ENCODE measurements at places on chromosomes 2 and 18.
A peak's percentile ranks its signal among the peaks of the same experiment; 100 is the strongest.

DNA sequence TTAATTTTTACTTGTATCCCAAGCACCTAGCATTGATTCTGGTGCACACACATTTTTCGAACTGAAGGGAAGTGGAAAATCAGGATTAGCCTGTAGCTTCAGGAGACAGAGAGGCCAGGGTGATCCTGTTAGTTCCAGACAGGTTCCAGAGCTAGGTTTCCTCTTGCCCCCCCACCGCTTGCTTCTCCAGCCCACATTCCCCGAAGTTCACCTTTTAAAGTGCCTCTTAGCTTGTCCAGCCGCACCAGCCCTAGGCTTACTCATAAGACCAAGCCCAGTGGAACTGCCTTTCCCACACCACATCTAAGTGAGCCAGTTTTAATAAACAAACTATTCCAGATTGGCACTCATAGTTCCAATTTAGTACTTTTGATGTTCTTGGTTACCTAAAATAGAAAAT is 898.6 kb upstream of the KLHL29 start:
- DNase-seq = no peak

DNA sequence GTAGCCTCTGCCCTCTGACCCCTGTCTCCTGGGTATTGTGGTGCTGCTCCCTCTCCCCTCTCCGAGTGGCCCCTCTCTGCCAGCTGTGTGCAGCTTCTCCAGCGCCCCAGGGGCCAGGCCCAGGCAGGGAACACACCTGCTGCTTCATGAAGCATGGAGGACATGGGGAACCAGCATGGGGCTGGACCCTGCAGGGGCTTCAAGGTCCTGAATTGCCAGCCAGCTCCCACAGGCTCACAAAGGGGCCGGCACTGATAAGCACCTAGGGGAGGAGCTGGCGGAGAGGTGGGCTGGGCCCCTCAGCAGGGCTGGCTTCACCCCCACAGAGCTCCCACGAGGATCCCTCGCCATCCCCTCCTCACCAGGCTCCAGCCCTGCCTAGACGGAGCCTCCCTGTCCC is 77.4 kb upstream of the GPC1 start:
- DNase-seq = no peak

DNA sequence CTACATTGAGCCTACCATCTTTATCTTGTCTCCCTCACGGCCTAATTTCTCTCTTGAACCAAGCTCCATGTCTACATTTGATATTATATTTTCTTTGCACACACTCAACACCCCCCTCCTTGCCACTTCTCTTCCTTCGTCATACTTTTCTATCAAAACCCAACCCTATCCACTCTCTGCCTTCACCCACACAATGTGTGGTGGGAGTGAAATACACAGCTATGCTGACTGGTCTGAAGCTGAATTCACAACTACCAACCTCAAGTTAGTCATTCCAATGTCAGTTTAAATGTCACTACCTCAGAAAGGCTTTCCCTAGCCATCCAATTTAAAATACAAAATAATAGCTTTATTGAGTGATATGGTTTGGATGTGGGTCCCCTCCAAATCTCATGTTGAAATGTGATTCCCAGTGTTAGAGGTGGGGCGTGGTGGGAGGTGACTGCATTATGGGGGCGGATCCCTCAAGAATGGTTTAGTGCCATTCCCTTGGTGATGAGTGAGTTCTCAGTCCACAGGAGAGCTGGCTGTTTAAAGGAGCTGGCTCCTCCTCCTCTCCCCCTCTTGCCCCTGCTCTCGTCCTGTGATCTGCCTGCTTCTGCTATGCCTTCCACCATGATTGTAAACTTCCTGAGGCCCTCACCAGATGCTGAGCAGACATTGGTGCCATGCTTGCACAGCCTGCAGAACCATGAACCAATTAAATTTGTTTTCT is 112.1 kb downstream of the DTNB start:
- no peak for DNase-seq

GRCh38 chr2:143513081-143513480 is 383.9 kb downstream of the ARHGAP15 start:
- peak; percentile 78 for DNase-seq

GRCh38 chr2:7029291-7030059 is 112.3 kb downstream of the RNF144A start:
- DNase-seq = no peak

GRCh38 chr2:51960281-51960680 is 928.3 kb upstream of the NRXN1 start:
- DNase-seq = peak; percentile 63

DNA sequence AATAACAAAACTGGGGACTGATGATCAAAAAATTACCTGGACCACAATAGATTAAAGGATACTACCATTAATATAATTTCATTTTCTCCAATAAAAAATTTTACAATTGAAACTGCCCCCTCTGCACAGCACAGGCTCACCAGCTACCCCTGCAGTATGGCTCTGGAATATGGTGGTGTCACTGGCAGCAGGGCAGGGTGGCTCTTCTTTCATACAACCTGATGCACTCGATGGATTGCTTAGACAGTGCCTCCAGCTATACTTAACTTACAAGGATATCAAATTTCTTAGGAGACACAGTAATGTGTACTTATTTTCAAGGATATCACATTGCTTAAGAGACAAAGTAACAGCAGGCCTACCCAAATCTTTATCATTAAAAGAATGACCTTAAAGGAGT is 124.0 kb downstream of the PRELID3A start:
- no peak for DNase-seq

DNA sequence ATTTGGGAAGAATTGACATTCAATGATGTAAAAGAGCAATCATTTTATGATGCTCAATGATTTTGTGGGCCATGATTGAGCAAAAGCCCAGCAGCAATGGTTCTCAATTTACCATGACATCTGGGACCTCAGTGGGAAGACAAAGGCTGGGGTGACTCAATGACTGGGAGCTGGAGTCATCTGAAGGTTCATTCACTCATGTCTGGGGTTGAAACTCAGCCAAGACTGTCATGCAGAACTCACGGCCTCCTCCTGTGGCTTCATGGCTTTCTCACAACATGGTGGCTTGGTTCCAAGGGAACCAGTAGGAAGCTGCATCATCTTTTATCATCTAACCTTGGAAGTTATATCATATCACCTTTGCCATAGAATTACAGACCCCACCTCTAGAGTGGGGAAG is 45.1 kb upstream of the CD226 start:
- DNase-seq = peak; percentile 39

DNA sequence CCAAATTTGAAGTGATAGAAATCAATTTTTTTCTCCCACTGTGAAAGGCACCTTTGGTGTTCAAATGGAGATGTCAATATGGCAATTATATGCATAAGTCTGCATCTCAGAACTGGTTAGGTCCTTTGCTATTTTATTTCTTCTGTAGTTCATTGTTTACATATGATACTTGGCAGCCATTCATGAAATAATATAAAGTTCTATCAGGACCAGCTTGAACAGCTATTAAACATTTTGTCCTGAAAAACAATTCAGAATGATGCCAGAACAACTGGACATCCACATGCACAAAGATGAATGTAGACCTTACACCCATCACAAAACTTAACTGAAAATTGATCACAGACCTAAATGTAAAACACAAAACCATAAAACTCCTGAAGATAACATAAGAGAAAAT is 41.8 kb upstream of the ARHGAP28 start:
- DNase-seq = no peak

DNA sequence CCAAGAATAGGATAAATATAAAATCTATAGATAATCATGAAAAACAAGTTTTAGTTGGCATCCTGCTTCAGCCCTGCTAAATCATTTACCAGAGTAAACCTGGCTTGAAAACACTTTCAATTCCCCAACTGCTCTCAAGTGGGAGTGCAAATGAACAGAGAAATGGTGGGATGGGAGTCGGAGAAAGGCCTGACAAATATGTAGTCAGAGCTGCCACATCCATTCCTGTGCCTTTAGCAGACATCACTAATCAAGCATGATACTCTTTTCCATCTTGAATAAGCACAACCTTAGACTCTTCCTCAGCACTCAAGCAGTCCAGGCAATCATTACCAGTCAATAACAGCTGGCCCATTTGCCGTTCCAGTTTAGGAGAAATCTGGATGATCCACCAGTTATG is 101.3 kb downstream of the ANKRD44 start:
- no peak for DNase-seq

- no peak for DNase-seq
Observed at GRCh38 chr2:177852389-177852788, 220.2 kb downstream of the PDE11A start.

DNA sequence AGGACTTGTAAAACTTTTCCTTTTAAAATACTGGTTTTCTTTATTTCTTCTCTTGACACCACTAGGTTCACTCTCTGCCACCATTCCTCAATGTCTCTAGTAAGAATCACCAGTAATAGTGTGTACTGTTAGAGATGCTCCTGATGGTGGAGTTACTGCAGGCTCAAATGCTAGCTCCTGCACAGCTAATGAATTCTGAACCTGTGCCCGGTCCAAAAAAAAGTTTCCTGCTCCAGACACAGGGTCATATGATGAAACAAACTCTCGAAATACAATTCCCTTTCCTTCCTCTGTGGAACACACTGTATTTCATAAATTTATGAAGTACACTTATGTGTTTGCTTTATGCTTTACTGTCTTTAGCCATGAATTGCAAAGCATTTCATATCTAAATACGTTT is 19.2 kb downstream of the PMS1 start:
- DNase-seq = no peak

GRCh38 chr2:145930318-145930717 is 1410.4 kb upstream of the ZEB2 start:
- DNase-seq = no peak

- DNase-seq = no peak
Observed at GRCh38 chr2:133660510-133660909, 92.2 kb upstream of the NCKAP5 start.

GRCh38 chr2:6474161-6475140 is 391.3 kb downstream of the CMPK2 start:
- DNase-seq = no peak

DNA sequence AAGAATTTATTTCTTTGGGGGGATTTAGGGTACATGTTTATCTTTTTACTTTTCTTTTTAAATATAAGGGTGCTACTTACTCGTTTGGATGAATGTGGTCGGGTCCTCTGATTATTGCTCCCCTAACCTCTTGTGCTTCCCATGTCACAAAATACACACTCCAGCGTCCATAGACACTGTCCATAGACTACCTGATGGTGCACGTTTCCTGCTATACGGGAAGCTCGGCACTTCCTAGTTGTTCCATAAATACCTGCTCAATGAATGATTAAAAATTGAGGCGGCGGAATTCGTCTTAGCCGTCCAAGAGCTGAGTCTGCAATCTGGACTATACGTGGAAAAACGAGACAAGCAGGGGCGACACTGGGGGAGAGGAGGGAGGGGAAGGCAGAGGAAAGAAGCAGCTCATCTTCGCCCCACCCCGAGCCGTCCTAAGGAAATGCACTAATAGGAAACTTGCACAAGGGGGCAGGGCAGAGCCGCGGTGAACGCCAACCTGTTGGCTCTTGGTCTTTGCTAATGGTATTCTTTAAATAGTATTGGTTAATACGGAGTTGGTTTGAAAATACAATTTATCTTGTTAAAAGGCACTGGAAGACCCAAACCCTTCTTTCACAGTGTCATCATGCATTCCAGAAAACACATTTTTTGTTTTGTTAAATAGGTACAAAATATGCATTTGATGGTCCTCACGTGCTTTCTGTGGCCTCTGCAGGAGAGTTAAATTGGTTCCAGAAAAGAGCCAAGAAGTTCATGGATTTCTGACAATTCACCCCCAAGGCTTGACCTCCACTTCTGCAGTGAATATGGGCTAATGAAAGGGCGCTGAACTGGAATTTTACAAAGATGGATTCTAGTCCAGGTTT is 73.0 kb upstream of the KCTD1 start:
- peak; percentile 14 for DNase-seq

DNA sequence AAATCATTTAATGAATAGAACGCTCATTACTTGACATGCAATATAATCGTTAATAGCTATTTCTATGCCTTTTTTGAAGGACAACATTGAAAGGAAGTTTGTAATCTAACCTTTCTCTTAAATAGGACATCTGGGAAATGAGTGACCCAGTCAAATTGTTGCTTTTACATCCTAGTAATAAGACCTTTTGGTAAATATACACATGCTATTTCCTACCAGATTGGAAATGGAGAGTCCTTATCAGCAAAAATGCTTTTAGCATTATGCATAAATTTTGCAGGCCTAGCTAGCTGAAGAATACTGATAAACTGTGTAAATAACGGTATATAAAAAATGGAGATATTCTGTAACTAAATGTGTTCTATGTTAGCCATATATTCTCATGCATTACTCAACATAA is 567.3 kb upstream of the DSEL start:
- no peak for DNase-seq

DNA sequence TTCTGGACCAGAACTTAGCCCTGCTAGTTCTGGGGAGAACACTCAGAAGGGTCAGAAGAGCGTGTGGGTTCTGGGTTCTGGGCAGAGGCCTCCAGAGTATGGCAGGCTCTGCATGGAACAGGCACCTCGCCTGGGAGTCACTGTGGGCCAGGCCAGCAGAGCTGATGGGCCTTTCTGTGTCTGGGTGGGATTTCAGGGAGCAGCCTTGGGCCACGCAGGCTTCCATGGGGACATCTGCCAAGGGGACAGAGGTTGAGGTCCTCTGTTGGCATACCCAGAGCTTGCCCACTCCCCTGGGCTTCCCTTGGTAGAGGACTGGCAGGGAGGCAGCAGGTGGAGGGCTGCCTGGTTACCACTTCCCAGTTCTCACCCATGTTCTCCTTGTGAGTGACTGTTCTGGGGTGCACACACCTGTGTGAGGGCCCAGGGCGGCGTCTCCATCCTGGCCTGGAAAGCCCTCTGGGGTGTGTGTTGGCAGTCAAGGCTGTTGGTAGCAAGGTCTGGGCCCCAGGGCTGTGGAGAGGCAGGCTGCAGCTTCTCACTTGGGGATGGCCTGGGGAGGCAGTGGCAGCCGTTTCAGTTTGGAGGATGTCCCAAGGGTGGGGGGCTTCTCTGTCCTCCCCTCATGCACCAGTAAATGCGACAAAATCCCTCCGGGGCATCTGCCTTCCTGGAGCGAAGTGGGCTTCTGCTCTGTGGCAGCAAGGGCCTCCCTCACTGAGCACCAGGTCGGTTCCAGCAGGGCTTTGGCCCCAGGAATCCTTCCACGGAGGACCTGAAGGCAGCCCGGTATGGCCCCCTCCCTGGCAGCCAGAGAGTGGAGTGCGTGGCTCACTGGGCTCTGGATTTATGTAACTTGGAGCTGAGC is 74.6 kb upstream of the HDAC4 start:
- DNase-seq = no peak

DNA sequence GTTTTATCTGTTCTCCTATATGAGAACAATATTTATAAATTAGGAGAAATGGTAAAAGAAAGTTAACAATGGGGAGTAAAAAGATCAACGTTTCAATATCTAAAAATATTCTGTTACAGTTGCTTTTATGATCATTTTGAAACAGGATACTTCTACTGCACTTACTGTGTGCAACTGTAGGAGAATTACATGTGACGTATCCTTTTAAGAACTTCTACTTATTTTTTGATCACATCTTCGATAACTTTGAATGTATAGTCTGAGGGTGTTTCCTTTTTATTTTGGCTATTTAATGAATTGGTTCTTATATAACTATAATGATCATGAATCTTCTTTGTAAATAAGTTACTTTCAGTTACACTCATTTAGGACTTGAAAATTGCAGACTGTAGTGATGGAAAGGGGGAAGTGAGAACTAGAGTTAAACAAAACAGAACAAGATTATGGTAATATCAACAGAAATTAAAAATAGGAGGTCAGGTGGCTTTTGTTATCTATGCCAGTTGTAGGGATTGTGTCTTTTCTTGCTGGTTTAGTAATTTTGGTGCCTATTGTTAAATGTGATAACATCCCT is 109.9 kb downstream of the MSTN start:
- no peak for DNase-seq

- no peak for DNase-seq
Observed at GRCh38 chr2:218476676-218477075, 57.8 kb downstream of the VIL1 start.

- DNase-seq = no peak
Observed at GRCh38 chr2:73162856-73163391, 39.5 kb upstream of the NOTO start.

All from fibroblast of skin of scalp (primary cell).